ENCODE measurements at places on chromosomes 12 and 14.

DNA sequence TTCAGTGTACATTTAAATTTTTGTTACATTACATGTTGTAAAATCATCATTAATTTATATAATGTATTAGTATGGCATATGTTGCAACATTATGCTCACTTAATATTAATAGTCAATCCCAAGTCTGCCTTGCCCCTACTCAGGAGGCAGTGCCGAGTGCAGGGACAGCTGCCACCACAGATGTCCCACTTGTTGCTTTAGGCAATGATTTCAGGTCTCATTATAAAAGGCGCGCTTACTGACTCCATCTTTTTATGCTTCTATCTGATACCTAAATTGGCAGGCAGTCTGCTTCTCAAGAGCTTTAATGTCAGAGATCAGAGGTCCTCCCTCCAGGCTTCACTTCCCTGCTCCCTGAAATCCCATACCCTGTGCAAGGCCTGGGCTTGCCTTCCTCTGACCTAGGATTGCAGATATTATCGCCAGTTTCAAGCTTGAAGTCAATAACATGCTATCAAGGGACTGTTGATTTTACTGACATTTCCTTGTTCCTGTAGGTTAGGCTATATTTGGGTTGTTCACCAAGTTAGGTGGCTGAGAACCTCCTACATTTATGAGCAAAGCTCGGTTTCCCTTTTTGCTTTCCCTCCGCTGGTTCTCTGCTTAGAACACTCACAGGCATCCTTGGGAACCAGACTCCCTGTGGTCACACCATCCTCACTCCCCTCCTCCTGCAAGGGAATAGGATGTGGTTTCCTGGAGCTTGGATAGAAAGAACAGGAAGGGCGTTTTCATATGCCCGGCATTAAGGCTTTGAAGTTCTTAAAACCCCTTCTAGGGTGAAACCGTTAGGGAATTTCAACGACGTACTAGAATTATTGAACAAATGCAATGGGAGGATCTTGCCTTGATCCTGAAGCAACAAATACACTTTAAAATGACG, 208.4 kb upstream of the FKBP4 start:
- DNase-seq, result no peak

DNA sequence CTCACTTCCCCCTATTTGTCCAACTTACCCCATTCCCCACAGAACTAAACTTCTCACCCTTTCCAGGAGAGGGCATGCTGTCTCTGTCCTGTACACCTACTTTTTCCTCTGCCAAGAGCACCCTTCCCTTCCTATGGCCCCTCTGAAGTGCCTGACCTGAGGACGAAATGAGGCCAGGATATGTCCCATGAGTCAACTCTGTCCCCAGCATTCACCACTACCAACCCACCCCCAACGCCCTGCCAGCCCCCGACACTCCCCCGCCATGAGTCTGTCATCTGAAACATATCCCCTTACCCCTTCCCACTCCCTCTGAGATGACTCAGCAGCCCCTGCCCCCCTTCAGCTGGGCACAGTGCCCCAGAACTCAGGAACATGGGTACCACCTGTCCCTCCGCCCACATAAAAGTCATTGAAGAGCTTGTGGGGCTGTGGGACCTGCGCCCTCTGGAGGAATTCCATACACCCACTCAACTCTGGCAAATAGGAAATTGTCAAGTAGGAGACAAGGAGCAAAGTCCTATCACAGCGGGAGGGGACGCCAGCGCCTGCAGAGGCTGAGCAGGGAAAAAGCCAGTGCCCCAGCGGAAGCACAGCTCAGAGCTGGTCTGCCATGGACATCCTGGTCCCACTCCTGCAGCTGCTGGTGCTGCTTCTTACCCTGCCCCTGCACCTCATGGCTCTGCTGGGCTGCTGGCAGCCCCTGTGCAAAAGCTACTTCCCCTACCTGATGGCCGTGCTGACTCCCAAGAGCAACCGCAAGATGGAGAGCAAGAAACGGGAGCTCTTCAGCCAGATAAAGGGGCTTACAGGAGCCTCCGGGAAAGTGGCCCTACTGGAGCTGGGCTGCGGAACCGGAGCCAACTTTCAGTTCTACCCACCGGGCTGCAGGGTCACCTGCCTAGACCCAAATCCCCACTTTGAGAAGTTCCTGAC, 26.3 kb downstream of the ITGA7 start:
- peak; percentile 66 for DNase-seq

- no peak for DNase-seq
Observed at GRCh38 chr14:34179727-34180126, 228.9 kb upstream of the EGLN3 start.

GRCh38 chr12:113059071-113059595, 2.6 kb downstream of the DTX1 start:
- DNase-seq, result no peak

DNA sequence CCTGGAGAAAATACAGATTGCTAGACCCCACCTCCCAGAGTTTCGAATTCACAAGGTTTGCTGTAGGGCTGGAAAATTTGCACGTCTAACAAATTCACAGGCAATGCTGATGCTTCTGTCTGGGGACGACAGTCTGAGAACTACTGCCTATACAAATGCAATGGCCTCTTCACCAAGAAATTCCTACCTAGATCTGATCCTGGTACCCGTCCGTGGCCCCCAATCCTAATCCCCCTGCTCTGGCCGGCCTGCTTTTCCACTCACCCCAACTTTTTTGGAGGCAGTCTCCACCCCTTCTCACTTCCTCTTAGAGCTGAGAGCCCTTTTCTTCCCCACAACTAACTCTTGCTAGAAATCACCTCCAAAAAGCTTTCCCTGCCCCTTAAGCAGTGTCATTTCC, 3.1 kb upstream of the SSH1 start:
- no peak for DNase-seq

- no peak for DNase-seq
Observed at GRCh38 chr12:114656906-114657596, 26.9 kb downstream of the TBX3 start.

GRCh38 chr12:109423392-109423791, 53.7 kb downstream of the KCTD10 start:
- no peak for DNase-seq

- peak; percentile 62 for DNase-seq
Observed at GRCh38 chr12:27861428-27862167, 81.6 kb upstream of the MANSC4 start.

GRCh38 chr12:109334887-109335286, 12.8 kb upstream of the MYO1H start:
- no peak for DNase-seq

DNA sequence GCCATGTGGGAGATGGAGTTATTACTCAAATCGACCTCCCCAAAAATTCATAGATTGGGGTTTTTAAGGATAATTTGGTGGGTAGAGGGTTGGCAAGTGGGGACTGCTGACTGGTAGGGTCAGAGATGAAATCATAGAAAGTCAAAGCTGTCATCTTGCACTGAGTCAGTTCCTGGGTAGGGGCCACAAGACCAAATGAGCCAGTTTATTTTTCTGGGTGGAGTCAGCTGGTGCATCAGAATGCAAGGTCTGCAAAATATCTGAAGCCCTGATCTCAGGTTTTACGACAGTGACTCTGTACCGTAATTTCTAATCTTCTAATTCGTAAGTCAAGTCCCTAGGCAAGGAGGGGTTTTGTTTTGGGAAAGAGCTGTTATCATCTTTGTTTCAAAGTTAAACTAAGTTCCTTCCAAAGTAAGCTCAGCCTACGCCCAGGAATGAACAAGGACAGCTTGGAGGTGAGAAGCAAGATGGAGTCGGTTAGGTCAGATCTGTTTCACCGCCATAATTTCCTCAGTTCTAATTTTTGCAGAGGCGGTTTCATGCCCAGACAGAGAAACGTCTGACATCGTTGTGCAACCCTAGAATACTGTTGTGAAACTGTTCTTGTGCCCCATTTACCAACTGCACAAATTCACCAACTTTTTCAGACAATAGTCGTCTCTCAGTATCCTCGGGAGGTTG, 104.5 kb upstream of the SFSWAP start:
- DNase-seq, result no peak

GRCh38 chr12:64716371-64716770, 42.8 kb downstream of the GNS start:
- no peak for DNase-seq

- DNase-seq, result no peak
Observed at GRCh38 chr12:77019920-77020319, 45.4 kb downstream of the E2F7 start.

GRCh38 chr12:114812858-114813761, 129.1 kb upstream of the TBX3 start:
- DNase-seq, result no peak

GRCh38 chr12:4440187-4440941, 5.3 kb downstream of the FGF6 start:
- DNase-seq, result no peak

DNA sequence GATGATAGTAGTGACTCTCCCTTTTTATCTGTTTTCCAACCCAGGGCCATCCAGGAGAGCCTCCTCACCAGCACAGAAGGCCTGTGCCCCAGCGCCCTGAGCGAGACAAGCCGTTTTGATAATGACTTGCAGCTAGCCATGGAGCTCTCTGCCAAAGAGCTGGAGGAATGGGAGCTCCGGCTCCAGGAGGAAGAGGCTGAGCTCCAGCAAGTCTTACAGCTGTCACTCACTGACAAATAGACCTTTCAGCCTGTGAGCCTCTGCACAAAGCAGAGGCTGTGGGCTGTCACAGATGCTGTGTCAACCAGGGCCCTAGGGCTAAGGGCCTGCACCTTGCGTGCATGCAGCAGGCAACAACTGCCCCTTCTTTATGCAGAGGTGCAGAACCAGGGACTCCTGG, 11.0 kb downstream of the C12orf76 start:
- DNase-seq, result no peak

DNA sequence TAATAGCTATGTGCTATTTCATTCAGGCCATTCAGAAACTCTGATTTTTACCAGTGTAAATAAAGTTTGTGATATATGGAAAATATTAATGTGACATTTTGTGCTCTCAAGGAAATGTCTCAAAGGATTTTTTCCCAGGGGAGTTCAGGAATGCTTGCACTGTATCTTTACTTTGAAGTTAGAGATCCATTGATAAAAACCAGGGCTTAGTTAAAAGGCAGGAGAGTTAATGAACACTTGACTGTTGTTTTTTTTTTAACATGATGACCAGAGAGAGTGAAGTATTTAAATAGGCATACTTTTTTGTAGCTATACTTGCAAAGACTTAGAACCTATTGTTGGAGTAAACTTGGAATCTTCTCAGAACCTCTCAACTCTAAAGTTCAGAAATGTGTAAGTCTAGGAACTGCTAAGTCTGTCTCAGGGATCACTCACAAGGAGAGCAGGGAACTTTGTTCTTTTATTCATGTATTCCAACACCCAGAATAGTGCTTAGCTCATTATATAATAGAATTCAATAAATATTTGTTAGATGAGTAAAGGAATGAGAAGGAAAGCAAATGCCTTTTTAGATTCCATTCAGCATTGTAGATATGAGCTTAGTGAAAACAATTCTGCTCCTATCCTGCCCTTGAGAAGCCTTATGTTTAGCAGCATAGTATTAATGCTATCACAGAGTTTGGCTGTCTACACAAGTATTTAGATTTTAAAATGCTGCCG, 117.5 kb downstream of the DAAM1 start:
- peak; percentile 82 for DNase-seq

- DNase-seq, result no peak
Observed at GRCh38 chr14:94650444-94650775, 38.2 kb downstream of the SERPINA3 start.

- peak; percentile 61 for DNase-seq
Observed at GRCh38 chr14:104865631-104866441, 768 bp downstream of the CEP170B start.

- DNase-seq, result no peak
Observed at GRCh38 chr12:23862701-23863100, 86.8 kb downstream of the SOX5 start.

- no peak for DNase-seq
Observed at GRCh38 chr14:76718306-76719040, 42.8 kb upstream of the VASH1 start.

- DNase-seq, result no peak
Observed at GRCh38 chr14:51711505-51711904, 59.8 kb downstream of the FRMD6 start.

DNA sequence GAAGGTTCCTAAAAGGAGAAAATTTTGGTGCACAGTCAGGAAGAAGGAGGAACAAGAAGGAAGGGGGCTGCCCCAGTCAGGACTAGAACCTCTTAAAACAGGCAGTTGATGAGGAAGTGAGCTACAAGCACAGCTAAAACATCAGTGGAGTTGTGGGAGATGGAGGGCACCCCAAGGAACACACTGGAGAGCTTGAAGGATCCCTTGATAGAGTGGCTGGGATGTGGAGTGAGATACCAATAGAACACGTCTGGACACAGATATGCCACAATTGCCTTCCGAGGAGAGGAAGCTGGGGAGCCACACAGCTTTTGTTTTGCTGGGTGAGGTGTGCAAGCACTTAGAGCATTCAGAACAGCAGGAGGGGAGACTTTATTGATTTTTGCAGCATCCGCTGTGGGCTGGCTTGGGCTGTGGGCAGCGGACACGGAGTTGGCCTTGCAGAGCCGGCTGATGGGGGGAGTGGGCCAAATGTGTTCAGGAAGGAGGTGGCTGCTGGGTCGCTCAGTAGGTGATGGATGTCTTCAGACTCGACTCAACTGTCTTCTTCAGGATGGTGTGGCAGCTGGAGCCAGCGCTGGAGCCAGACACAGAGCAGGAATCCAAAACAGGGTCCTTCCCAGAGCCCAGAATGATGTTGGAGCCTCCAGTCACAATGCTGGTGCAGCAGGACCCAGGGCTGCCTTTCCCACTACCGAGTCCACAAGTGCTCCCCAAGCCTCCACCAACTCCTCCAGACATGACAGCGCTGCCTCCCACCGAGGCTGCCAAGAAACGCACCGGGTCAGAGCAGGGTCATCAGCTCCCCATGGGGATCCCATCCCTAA, 4.7 kb upstream of the KRT79 start:
- no peak for DNase-seq

DNA sequence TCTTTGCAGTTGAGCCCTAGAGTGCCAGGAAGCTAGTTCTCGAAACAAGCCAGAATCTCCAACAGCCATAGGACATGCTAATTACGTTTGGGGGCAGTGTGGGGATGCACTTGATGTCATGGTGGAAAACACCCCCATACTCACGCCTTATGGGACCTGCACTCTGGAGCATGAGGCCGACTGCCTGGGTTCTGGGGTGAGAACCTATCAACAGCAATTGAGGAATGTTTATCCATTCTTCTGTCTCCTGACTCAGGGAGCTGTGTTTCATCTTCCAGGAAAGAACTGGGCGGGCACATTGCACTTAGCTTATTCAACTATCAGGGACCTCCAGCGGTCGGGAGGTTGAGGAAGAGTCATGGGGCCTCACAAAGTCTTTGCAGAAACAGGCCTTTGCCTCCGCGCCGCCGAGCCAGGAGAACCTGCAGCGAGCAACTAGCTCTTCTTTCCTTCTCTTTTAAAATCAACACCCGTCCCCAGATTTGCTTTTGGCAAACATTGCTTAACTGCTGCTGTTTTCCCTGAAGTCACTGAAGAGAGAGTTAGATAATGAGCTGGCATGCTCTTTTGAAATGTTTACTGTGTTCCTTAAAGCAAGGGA, 226.1 kb upstream of the DIO3 start:
- no peak for DNase-seq

GRCh38 chr12:91072931-91073330, 15.1 kb upstream of the KERA start:
- DNase-seq, result no peak

DNA sequence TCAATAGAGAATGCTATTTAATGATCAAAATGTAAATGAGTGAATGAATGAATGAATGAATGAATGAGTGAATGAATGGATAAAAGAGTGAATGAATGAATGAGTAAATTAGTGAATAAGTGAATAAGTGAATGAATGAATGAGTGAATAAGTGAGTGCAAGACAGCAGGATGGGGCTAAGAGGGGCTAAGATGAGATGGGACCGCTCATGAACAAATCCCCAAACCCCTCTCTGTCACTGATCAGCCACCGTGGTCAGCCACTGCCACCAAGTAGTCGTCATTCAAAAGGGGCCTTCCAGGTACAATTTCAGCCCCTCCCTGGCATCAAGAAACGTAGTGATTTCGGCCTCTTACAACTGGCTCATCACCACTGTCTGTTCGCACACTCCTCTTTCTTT, 79.2 kb downstream of the BCL11B start:
- DNase-seq, result no peak

All from fibroblast of the aortic adventitia (primary cell).